ENCODE measurements at places on chromosomes 7 and 10.

GRCh38 chr7:22051886-22052673, 106.4 kb upstream of the CDCA7L start:
- DNase-seq: no peak

- no peak for DNase-seq
Measured at GRCh38 chr7:15798081-15798480, 111.6 kb upstream of the MEOX2 start.

DNA sequence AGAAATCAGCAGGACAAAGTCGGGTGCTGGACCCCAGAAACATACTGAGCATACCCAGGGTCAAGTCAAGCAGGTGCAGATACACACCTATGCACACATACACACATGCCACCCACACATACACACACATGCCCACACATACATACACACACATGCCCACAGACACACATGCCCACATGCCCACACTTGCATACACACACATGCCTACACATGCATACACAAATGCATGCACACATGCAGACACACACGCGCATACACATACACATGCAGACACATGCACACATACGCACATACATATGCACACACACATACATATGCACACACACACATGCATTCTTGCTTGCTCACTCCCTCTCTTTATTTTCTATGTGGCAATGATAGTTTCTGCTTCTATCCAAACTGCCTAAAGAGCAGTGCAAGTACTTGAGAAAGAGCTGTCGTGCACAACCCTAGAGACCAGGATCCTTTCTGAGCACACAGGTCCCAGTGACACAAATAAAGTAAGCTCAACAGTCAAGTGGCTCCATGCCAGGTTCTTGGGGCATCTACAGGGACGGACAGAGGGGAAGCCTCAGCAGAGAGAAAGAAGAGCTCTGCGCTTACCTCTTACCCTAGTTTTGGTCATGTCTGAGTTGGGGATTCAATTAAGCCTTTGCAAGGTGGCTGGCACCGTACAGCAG, 83.7 kb downstream of the EBF3 start:
- no peak for DNase-seq

GRCh38 chr7:28919510-28919909, 38.6 kb downstream of the TRIL start:
- no peak for DNase-seq

DNA sequence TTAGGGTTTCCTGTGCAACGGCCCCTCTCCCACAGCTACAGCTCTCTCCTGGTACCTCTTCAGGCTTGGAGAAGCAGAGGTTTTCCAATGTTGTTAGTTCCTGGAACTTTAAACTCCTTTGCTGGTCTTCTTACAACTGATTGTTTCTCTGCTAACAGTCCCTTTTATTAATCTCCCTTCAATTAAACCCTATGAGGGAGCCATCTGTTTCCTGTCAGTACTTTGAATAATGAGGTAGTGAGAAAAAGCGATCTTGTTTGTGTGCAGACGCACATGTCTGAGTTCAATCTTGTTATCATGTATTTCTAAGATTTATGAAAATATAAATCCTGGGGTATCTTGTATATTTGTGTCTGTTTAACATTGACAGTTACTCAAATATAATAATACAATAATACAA, 102.4 kb downstream of the MDFIC start:
- no peak for DNase-seq

DNA sequence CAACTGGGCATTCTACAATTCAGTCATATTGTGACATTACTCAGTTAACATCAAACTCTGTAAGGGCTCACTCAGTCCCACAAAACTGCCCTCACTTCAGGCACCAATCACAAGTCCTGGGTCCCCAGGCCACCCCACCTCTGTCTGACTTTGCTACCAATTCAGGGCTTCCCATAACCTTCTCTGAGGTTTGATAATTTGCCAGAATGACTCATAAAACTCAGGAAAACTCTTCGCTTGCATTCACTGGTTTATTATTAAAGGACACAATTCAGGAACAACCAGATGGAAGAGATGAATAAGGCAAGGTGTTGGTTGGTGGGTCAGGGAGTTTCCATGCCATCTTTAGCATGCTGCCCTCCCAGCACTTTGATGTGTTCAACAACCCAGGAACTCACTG, 41.3 kb downstream of the AVL9 start:
- DNase-seq: no peak

- no peak for DNase-seq
Measured at GRCh38 chr7:40747856-40748255, 613.1 kb downstream of the SUGCT start.

GRCh38 chr7:108066486-108066885, 63.5 kb upstream of the LAMB1 start:
- no peak for DNase-seq

DNA sequence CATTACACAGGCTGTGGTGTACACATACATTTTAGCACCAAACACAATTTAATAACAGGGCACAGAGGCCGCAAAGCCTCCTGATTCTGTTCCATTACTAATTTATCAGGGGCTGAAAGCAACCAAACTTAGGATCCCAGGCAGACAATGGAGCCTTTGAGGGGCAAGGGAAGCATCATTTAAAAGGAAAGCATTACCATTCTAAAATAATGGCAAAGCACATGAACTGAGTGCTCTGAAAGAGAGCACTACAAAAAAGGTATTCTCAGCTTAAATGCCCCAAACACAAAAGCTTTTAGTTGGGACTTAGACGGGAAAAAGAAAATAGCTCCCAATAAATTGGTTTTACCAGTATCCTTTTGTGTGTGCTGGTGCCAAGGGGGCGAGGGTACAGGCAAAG, 282.0 kb upstream of the ETV1 start:
- no peak for DNase-seq

DNA sequence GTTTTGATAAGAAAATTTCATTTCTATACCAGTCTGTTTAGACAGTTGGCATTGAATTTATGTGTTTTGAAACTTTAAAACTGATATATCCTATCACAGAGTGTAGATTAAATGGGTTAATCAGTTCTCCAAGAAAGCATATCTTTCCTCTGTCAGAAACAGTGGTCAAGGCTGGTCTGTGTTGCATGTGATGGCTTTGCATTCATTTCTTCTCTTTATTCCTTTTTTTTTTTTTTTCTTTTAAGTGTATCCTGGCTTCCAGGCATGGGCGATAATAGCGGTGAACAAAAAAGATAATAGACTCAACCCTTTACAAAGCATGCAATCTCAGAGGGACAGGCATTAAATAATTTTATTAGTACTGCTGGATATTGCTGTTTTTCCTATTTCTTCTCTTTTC, 136.6 kb downstream of the LRRC4 start:
- no peak for DNase-seq

DNA sequence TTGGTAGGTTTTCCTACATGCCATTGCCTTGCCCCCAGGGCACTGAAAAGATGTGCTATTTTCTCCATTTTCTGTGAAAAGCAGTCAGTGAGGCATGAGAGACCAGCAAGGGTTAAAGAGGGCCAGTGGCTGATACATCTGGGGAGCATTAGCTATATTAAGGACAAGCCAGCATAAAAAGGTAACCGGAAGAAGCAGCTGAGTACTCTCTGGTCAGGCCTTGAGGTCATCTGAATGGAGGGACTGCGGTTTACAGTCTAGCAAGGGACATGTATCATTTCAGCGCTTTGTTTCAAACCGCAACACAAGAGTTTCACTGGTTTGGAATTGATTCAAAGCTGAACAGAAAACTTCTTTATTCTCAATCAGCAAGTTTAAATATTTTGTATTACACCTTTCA, 120.4 kb downstream of the EPDR1 start:
- DNase-seq: no peak

- DNase-seq: no peak
Measured at GRCh38 chr7:27172823-27173510, 1.2 kb downstream of the HOXA10 start.

DNA sequence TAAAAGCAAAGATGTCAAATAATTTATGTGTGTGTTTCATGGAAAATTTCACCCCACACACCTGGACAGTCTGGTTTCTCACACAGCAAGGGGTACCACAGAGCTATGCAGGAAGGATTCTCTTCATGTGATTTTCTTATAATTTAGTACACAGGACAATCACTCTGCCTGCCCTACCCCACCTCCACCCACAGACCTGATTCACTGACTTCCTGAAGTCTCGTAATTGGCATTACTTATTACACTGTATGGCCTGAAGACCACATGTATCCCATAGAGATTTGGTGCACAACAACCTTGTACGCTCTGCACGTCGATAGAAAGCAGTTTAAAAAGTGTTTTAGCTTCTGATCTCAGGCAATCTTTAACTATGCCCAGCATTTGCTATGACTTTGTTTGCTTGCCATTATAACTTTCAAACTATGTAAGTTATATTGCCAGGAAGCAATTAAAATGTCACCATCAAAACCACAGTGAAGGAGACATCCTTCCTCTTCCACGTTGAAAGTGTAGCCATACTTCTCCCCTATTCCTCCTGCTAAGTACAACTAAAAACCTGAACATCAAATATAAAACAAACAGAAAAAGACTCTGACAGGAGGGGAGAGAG, 279.4 kb upstream of the IMMP2L start:
- no peak for DNase-seq

DNA sequence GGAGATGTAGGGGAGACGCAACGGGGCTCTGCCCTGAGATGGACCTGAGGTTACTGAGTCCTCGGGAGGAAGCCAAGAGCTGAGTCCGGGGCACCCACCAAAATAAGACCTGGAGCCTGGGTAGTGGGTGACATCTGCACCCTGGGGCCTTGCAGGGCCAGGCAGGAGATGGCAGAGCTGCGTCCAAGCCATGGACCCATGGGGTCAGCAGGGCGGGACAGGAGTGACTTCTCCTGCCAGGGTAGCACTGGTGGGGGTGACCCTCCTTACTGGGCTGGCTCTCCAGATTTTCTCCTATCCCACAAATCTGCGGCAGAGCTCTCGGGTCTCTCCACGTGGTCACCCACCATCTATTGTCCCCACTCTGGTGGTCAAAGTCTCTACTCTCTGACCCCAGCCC, 2.1 kb downstream of the GHRHR start:
- no peak for DNase-seq

- DNase-seq: no peak
Measured at GRCh38 chr10:104735757-104736391, 94.8 kb downstream of the SORCS3 start.

DNA sequence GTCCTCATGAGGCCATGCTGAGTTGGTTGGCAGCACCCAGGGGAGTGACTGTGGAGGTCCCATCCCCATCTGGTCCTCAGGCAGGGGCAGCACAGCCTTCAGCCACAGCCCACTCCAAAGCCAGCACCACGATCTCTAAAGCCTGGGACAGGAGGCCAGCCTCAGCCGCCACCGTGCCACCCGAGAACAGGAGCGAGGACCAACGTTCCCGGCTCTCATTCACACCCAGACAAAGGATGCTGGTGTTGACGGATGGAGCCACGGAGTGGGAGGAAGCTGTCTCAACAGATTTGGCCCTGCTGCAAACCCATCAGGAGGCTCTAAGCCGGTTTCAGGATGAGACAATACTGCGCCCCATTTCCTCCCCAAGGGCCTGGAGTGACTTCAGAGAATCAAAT, 42.7 kb upstream of the PPP2R2D start:
- no peak for DNase-seq

- no peak for DNase-seq
Measured at GRCh38 chr7:126979722-126980121, 273.0 kb downstream of the GRM8 start.

- peak; percentile 61 for DNase-seq
Measured at GRCh38 chr10:69092959-69093850, 5.3 kb downstream of the SRGN start.

DNA sequence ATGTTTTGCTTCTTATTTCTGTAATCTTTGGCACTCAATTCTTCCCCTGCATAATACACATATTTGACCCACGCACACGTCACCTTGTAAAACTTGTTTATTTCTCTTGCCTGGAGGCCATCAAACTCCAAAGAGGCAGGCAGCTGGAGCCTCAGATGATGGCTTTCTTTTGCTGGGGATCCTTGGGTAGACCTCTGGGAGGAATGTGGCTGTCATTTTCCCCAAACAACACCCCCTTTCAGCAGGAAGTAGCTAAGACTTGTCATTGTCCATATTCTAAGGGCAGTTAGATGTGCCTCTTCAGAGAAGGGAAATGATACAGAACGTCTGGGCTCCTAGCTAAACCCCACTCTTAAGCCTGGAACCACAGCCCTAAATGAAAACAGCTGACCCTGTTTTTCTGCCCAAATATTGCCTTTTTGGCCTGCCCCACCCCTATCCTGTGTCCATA, 111.3 kb downstream of the ITGB8 start:
- no peak for DNase-seq

DNA sequence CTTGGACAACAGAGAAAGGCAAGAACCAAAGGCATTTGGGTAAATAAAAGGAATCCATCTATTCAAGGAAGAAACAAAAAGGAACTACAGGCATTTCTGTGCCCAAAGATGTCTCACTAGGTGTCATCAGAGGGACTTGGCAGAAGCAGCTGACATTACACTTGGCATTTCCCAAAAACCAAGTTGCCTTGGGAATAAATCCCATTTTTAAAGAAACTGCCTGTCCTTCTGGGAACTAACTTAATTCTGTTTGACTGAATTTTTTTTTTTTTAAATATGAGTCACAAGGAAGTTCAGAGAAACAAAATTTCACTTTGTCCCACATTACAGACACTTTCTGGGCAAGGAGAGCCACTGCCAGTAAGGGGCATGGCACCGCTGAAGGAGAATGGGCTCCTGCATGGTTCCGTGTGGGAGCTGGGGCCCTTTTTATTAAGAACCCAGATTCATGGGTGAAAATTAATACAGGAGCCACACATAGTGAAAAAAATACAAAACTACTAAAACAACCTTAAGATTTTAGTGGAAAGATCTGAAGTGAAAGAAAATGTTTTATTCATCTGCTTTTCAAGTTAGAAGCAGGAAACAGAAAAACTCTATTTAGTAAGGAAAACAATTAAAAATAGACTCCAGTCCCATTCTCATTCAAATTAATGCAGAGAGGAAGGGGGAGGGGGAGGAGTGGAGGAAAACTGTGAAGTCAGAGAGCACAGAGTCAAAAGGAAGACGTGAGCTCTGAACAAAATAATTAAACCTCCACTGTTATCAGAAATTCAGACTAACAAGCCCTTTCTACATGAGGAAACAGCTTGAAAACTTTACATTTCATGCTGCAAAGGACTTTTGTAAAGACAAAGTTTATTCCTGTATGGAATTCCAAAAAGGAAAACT, 118.4 kb upstream of the PDLIM1 start:
- DNase-seq: no peak

GRCh38 chr7:44348851-44349781, 23.7 kb upstream of the CAMK2B start:
- no peak for DNase-seq

- no peak for DNase-seq
Measured at GRCh38 chr10:1063232-1063865, 7.2 kb downstream of the WDR37 start.
